ENCODE measurements at places on chromosomes 2 and 18.

DNA sequence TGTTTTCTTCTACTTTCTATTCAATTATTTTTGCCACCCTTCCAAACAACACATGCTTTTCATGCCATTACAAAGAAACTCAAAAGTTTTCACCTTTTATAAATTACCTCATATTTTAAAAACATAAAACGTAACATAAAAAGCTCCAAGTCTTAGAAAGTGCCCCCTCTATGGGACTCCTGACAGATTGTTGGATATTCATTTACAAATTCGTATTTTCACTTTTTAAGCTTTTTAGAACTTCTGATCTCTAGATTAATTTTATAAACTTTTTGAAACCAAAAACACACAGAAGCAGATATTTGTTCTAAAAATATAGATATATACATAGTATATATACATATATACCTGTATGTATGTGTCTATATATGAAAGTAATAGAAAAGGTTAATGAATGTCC, 1.5 kb downstream of the COL5A2 start:
- DNase-seq = no peak

GRCh38 chr2:175690113-175690837, 311.8 kb downstream of the LNPK start:
- DNase-seq = no peak

DNA sequence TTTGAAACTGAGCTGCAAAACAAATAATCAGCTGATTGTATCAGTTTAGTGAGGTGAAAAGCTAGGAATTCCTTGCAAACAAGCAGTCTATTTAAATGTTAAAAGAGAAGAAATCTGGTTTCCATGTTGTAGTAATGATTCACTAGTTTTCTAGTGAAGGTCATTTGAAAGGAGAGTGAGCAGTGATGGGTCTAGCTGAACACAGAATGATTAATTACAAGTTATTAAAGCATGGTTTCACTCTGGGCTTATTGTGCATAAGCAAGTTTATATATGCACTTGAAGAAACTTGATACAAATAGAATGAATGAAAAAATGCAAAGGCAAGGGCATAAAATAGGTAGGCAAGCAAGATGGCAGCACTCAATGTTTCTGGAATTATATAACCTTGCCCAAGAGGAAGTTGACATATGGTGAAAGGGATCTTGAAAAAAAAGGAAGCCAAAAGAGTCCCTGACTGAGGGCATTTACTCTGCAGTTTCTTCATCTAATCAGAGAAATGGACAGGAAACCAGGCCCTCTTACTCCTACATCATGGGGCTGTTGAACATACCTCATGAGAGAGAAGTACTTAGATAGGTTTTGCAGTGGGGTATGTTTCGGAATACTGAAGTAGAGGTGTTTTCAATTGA, 53.2 kb downstream of the PLCL1 start:
- no peak for DNase-seq

DNA sequence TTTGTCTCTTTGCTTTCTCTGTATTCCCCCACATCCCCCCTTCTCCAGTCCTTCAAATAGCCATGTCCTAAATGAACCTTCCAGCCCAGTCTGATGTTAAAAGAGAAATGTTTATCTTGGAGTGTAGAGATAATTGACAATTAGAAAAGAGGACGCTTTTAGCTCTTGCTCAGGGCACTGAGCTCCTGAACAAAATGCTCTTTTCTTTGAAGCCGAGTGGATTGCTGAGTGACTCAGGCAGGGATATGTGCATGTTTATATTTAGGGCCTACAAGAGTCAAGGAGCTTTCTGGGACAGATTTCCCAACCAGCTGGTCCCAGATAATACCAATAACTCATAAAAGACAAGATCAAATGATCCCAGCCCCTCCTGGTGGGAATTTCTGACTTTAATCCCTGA, 88.0 kb upstream of the SETBP1 start:
- no peak for DNase-seq

DNA sequence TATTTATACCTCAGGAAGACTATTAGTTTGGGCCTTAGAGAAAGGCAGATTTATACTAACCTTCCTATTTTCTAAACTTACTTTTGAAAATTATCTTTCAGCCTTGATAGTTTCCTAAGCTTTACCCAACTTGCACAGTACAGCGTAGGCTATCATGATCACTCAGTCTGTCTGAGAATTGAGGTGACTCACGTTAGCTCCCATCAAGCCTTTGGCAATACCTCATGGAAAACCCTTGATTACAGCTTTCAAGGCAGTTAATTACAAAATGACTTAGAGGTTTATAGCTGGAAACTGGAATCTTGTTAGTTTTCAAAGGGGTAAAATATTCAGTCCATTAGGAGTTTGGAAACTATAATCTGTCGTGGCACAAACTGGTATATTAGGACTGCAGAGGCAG, 26.4 kb upstream of the ARMC9 start:
- no peak for DNase-seq

Measured in stimulated activated CD8-positive, alpha-beta memory T cell treated with anti-CD3 and anti-CD28 coated beads, Interleukin-2, amount 100 ng/mL, for 1 hour (primary cell).